ENCODE measurements at places on chromosomes 5 and 9.
A peak's percentile ranks its signal among the peaks of the same experiment; 100 is the strongest.

DNA sequence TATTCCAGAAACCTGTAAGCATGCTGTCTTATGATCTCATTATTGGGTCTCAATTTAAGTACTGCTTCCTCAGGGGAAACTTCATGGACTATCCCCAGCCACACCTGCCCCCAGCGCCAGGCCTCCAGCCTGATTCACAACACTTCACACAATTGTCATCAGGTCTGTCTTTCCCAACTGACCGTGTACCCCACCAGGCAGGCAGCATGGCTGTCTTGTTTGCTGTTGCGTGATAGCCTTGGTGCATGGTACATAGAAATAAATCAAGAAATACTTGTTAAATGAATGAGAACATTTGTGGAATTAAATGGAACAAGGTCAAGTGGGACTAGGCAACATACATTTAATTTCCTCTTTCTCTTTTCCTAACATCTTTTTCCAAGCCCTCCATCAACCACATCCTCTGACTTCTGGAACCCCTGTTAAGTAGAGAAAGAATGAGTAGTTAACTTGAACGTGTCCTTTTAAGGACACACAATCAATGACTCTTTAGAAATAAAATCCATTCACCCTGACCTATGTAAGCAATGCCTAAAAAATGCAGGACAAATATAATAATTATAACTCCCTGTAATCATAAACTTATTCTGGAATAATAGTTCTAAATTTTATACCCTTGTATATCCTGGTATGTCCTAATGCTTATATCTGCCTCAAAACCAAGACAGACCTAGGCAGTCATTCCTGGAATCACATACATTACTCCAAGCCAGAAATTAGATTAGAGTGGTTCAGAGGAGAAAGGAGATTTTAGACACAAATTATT is 17.2 kb upstream of the THG1L start:
- no peak for DNase-seq

DNA sequence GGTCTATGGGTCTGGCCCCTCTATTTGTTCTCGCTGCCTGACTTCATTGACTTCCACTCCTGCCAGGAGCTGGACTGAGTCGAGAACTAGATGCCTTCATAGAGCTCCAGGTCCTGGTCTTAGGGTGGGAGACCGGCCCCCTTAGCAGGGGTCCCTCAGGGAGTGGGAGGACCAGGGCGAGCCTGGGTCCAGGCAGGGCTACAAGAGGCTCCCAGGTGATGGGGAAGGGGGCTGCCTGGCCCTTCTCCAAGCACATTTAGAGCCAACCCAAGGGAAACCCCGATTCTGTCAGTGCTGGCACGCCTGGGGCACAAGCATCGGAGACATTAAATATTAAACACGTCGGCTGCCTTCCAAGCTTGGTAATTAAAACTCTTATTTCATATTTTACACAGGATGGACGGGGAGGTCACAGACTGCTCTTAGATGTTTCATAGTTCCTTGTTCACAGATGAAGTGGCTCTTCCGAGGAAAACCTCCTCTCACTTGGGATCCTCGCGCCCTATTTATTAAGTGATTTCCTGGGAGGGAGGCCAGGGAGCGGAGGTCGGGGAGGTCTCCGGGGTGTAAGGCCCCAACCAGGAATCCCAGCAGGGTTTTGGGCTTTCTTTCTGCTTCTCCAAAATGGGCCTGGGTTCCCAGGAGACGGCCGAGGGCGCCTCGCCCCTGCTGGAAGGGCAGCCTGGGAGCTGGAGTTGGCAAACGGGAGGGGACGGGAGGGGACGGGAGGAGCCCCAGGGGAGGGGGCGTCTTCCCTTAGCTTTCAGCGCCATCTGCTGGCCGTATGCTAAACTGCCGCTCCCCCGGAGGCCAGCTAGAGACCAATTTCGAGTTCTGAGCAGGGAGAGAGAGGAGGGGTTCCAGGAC is 23.4 kb upstream of the ZBTB43 start:
- DNase-seq, result peak; percentile 29

DNA sequence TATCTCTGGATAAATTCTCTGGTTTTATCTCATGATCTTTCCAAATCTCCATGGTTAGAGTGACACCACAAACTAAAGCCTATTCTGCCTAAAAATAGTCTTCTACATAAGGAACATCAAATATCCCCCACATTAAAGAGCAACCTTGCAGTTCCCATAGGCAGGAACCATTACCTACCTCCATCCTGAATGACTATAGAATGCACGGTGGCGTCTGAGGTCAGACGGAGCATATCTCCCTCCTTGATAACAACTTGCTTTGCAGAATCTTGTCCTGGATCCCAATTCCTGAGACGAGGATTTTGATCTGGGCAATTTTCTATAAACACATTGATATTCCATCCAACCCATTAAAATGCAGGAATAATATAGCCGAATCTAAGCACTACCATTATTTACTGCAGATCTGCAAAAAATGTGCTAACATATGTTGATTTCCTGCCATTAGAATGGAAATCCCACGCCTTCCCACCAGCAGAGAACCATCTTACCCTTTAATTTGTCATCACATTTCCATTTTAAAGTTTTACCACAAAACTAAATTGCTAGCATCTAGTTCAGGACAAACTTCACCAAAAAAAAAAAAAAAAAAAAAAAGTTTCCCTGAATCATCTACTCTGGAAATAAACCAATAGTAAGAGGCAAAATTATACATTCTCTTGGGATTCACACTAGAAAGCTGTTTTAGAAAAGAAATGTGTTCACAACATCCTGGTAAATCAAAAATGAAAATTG is 22.1 kb downstream of the CEMIP2 start:
- no peak for DNase-seq

- no peak for DNase-seq
Measured at GRCh38 chr5:100518377-100518776, 16.8 kb upstream of the FAM174A start.

DNA sequence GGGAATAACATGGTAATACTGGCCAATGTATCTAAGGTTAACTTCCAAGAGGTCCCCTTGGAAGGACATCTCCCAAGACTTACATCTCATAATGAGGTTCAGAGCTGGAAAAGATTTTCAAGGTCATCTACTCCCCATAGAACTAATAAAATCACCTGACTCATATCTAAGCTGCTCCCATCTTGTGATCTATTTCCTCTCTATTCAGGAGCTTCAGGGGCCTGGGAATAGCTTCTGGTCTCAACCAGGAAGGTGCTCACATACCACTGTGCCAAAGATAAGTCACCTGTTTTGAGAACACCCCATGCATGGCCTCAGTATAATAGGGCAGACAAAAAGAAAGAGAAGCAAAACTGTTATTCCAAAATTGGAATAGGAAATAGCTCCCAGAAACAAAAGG is 74.2 kb downstream of the OXCT1 start:
- no peak for DNase-seq

GRCh38 chr5:88785746-88786565 is 97.0 kb downstream of the MEF2C start:
- DNase-seq, result peak; percentile 45

GRCh38 chr9:77176106-77176505 is 1.2 kb upstream of the VPS13A start:
- DNase-seq, result no peak

DNA sequence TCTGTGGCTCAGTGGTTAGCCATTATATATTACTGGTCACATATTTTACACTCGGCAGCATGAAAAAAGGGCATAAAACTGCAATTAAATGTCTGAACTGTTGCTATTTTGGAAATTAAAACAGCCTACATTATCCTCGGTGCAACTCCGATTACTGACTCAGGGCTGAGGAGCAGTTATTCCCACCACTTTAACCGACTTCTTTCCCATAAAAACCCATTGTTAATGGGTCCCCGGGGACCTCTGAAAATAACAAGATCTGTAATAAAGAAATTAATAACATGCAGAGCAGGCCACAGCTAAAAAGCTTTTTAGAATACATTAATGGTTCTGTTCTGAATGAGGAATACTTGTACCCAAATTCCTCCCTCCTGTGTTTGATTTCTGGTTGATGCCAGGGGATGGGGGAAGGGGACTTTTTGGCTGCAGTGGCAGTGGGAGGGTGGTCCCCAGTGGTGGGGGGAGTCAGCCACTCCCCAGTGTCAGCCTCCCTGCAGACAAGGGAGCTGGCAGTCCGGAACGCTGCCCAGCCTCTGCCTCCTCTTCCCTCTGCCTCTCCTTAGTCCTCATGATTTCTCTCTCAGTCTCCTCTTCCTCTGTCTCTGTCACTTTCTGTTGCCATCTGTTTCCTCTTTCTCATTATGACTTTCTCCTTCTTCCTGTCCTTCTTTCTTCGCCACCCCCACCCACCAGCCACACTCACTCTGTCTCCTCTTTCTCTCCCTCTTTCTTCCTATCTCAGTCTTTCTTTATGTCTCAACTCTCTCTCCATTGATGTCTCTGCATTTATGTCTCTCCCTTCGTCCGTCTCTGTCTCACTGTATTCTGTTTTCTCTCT is 59.0 kb upstream of the ZBTB43 start:
- no peak for DNase-seq

- no peak for DNase-seq
Measured at GRCh38 chr5:149489605-149490037, 61.6 kb downstream of the CSNK1A1 start.

DNA sequence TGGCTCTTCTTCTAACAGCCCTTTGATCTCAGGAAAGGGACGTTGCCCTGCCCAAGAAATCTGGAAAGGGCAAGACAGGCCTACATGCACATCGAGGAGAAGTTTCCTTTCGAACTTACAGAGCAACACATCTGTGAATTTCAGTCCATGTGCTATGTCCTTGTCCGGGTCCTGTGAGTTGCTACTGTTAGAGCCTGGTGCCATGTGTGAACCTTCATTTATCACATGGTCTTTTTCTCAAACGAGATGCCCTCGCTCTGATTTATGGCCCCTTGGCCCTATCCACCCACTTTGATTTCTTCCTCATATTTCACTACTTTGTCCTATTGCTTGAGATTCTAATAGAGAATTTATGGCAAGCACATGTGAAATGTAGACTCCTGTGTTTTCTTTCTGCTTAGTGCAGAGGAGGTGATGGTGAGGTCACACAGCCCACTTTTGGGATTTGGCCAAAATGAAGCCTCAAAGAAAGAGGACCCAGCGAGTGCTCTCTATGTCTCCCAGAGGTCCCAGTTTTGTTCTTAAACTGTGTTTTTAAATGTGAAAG is 153.1 kb downstream of the SNCAIP start:
- DNase-seq, result no peak

GRCh38 chr5:169374761-169375160 is 73.8 kb upstream of the SLIT3 start:
- no peak for DNase-seq

DNA sequence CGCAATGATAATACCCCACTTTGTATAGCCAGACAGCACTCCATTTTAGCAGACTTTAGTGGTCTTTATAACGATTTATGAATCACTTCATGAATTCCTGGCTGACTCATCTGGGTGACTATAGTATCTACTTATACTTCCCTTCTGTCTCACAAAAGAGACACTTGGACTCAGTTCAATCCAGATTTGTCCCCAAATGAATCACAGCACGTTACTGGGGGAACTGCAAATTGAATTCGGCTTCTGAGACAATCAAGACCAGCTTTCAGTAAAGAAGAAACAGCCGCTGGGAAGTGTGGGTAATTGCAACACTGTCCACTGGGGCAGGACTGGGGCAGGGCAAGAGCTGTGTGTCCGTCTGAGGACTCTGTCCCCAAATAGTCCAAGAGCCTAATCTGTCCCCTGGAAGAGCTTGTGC is 337.3 kb upstream of the RFX3 start:
- DNase-seq, result no peak

- DNase-seq, result no peak
Measured at GRCh38 chr9:131273856-131274673, 2.2 kb downstream of the FAM78A start.

GRCh38 chr9:125972012-125972729 is 225.0 kb downstream of the PBX3 start:
- peak; percentile 1 for DNase-seq

GRCh38 chr5:3380689-3381088 is 214.9 kb upstream of the IRX1 start:
- no peak for DNase-seq

DNA sequence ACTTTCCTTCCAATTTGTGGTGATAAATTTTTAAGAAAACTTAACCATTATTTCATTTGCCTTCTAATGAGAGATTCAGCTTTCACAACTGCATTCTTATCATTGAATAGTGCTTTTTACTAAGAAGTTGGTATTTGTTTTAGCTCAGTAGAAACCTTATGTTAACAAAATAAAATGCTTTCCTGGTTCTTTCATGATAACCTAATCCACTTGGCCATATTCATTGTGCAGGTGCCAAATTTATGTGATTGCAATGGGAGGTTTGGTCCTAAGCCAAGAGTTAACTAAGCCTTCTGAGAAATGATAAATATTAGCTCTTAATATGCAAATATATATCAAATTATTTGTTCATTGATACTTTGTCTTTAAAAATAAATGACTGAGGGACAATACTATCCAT is 141.1 kb upstream of the TLE4 start:
- DNase-seq, result no peak

GRCh38 chr9:110782701-110783100 is 114.1 kb downstream of the MUSK start:
- no peak for DNase-seq

- DNase-seq, result no peak
Measured at GRCh38 chr9:78612091-78612490, 315.2 kb downstream of the PSAT1 start.

GRCh38 chr5:56080375-56081052 is 85.8 kb upstream of the IL6ST start:
- DNase-seq, result no peak

DNA sequence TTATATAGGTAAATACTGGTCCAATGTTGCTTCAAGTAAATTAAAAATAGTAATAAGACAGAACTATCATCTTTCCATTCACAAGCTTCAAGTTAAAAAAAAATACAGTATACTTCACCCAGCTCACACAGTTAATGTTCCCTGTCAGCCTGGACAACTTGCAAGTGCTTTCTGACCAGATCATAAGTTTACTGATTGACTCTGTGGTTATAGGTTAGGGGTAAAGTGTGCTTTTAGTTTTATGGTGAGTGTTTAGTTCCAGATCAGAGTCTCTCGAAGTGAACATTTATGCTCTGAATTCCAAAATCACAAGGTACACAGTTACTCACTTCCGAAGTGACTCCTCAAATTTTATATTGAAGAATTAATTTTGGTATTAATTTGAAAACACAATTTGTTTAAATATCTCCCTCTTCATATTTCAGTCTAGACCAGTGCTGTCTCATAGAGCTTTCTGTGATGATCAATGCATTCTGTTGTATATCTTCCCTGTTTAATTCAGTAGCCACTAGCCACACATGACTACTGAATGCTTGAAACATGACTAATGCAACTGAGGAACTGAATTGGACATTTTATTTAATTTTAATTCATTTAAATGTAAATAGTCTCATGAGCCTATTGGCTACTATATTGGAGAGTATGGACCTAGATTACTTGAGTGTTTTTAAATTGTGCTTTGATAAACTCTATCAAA is 90.7 kb downstream of the MEF2C start:
- DNase-seq, result no peak

DNA sequence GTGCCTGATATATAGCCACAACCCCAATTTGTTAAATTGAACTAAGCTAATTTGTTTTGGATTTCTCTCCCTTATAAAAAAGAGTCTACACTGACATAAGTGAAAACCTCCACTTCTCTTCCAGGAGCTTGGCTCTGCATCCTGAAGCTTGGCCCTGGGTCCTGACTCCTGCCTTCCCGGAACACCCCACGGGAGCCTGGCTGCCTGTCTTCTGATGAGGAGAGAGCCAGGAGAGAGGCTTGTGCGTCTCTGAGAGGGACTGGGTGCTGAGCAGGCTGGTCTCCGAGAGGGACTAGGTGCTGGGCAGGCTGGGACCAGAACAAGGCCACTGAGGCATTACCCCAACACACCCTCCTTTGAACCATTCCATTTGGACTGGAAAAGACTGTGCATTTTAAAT is 6.5 kb upstream of the PTGES start:
- DNase-seq, result no peak

- no peak for DNase-seq
Measured at GRCh38 chr5:19322716-19323485, 665.1 kb downstream of the CDH18 start.

All from NCI-H526 treated with DMSO at 0.1 percent for 48 hours (cell line).